ENCODE measurements at places on chromosomes 3 and 15.

DNA sequence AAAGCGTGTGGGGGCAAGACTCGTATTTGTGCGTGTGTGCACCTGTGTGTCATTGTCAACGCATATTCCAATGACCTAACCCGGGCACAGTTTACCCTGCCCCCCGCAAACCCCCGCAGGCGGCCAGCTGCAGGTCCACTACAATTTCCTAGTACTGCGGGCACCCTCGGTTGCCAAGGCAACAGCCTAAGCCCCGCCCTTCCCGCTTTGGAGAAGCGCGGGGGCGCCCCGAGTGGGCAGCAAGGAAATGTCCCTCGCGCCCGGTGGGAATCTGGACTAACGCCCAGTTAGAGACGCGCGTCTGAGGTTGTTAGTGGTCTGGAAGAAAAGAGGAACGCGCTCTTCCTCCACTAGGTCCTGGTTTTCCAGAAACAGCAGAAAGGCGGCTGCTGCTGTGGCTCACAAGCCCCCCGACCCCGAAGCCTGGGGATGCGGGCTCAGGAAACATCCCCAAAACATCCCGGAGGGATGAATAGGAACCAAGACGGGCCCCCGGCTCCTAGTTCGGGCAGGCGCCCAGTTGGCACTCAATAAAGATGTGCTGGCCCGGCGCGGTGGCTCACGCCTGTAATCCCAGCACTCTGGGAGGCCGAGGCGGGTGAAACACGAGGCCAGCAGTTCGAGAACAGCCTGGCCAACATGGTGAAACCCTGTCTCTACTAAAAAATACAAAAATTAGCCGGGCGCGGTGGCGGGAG, 1.1 kb downstream of the ABHD14A start:
- no peak for DNase-seq

DNA sequence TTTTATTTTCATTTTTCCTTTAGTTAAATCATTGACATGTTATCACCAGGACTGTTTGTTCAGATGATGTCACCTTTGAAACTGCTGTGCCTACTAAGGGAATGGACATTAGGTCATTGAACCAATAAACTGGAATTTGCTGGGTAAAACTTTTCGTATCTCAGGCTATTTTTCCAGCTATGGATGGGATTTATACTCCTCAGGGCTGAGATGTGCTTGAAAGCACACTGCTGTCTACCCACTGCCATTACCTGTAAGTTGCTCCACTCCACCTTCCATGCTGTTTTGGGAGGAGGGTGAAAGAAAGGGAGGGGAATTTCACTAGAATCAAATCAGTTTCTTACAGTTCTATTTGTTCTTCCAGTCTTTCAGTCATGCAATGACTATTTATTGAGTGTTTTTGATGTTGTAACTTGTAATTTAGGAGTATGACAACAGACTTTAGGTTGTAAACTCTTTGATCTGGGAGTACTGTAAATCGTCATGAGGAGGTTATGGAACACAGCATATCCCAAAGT, 11.3 kb downstream of the EHD4 start:
- no peak for DNase-seq

- no peak for DNase-seq
Observed at GRCh38 chr3:63193647-63194046, 84.5 kb upstream of the SYNPR start.

DNA sequence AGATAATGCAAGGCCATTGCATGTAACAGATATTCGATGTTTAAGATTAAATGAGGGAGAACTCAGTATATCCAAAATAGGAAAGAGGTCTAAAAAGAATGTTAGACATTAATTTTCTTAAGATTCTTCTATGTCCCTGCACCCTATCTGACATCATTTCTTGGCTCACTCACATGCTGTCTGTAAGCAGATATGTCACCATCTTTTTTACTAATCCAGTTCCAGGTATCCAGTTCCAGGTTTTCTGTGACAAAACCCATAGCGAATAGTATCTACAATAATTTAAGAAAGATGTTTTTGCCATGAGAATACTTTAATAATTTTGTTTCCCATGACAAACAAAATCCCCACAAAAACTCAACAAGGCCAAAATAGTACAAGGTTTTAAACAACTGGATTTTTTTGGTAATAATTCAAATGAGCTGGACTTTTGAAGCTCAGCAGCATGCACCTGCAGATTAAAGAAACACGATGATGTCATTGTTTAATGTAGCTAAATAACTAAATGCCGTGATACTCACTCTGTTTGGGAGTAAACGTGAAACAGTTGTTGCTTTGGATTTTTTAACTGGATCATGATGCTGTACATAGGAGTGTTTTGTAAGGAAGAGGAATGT, 867.6 kb downstream of the EPHA3 start:
- DNase-seq: no peak

GRCh38 chr15:68719672-68720071, 101.0 kb downstream of the ANP32A start:
- no peak for DNase-seq

DNA sequence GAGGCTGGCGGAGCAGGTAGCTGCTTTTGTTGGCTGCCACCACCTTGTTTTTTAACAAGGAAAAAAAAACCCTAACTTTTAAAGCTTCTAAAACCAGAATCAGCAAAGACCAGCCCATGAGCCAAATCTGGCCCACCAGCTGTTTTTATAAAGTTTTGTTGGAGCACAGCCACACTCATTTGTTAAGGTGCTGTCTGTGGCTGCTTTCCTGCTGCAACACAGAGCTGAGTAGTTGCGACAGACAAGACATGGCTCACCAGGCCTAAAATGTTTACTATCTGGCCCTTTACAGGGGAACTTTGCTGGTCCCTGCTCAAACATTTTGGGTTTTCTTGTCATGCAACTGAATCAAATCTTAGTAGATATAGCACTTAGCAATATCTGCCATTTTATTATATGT, 18.9 kb downstream of the EFCAB12 start:
- DNase-seq: no peak

GRCh38 chr3:94374439-94375161, 311.7 kb downstream of the NSUN3 start:
- no peak for DNase-seq

DNA sequence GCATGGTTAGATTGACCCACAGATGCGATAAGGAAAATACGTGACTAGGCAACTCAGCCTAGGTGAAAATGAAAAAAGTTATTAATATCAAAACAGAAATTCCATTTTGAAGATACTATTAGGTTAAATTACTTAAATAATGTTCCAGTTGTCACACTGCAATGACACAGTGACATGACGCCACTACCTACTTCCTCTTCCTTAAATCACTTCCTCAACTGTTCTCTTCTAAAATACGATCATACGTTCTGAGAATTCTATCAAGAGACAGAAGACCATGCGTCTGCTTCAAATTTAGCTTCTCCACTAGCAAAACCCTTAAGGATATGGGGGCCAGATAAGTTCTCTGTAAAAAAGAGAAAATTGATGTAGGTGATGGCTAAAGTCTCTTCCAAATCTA, 18.2 kb downstream of the CMTM6 start:
- no peak for DNase-seq

GRCh38 chr15:81569286-81570080, 195.5 kb upstream of the TMC3 start:
- no peak for DNase-seq

- no peak for DNase-seq
Observed at GRCh38 chr3:149383703-149384102, 6.3 kb upstream of the TM4SF1 start.

- DNase-seq: no peak
Observed at GRCh38 chr15:100167884-100168375, 173.8 kb downstream of the ADAMTS17 start.

- no peak for DNase-seq
Observed at GRCh38 chr3:2420919-2421318, 322.3 kb downstream of the CNTN4 start.

- no peak for DNase-seq
Observed at GRCh38 chr3:184574515-184575417, 13.2 kb downstream of the EPHB3 start.

GRCh38 chr3:11459186-11459824, 184.4 kb downstream of the VGLL4 start:
- no peak for DNase-seq

GRCh38 chr15:73935547-73935946, 9.3 kb downstream of the LOXL1 start:
- DNase-seq: no peak

DNA sequence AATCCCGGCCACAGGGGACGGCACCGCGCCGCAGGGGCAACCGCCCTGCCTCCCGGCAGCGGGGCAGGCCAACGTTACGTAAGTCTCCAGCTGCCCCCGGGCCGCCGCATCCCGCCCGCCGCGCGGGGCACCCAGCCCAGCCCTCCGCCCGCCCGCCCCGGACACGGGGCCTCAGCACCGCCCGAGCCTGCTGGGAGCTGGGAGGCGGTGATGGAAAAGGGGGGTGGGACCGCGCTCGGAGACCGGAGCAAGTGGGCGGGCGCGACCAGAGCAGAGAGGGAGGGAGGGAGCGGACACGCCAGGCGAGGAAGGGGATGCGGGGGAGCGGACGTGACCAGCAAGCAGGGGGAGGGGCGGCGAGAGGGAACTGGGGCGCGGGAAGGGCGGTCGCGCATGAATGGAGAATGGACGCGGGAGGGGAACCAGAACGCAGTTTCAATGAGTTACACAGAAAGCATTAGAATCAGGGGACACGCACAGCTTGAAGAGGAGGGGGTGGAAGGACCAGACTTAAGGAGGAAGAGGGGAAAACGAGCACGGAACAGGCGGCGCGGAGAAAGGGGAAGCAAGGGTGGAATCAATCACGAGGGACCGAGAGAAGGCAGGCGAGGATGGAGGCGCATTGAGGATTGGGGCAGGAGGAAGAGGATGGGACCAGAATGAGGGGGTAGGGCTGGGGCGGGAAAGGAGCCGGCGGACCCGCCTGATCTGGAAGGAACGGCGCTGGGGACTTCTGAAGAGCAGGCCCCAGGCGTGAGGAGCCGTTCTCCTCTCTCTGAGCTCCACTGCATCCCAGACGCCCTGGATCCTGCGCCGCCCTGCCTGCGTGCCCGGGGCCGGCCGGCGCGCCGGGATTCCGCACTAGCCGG, 559 bp downstream of the PKM start:
- DNase-seq: peak; percentile 83

- DNase-seq: no peak
Observed at GRCh38 chr15:29021857-29022256, 136.1 kb downstream of the APBA2 start.

- DNase-seq: peak; percentile 98
Observed at GRCh38 chr3:44439499-44440295, 37.8 kb downstream of the ZNF445 start.

- DNase-seq: no peak
Observed at GRCh38 chr15:68465861-68466560, 34.0 kb upstream of the ITGA11 start.

- DNase-seq: no peak
Observed at GRCh38 chr15:25391971-25392721, 46.7 kb downstream of the UBE3A start.

GRCh38 chr3:182252802-182253201, 540.5 kb upstream of the ATP11B start:
- DNase-seq: no peak

GRCh38 chr15:32690941-32691688, 26.7 kb upstream of the GREM1 start:
- DNase-seq: no peak

- DNase-seq: no peak
Observed at GRCh38 chr3:62261121-62261520, 112.2 kb downstream of the FEZF2 start.

- DNase-seq: no peak
Observed at GRCh38 chr3:128490915-128491690, 1.9 kb downstream of the GATA2 start.

DNA sequence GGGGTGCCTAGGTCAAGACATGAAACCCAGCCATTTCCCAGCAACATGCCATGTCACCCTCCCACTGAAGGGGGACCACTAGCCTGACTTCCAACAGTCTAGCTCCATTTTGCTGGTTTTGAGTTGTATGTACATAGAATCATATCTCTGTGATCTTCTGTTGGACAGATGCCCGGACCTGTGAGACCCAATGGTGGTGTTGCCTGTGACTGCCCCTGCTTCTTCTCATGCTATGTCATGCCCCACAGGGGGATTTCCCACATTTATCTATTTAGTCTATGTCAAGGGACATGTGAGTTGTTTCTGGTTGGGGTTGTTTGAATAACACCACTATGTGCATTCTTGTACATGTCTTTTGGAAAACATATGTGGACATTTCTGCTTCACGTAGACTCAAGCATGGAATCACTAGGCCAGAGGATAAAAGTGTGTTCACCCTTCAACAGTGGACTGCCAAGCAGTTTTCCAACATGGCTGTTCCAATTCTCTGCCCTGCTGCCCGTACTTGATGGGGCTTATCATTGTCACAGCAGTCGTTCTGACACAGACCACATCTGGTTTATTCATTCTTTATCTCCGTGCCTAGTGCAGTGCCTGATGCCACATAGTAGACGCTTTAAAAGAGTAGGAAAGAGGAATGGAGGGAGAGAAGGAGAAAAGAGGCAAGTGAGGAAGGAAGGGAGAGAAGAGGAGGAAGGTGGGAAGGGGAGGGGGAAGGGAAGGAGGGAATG, 114.4 kb downstream of the TPRA1 start:
- no peak for DNase-seq

- no peak for DNase-seq
Observed at GRCh38 chr15:78712797-78713515, 71.9 kb upstream of the CHRNB4 start.

DNA sequence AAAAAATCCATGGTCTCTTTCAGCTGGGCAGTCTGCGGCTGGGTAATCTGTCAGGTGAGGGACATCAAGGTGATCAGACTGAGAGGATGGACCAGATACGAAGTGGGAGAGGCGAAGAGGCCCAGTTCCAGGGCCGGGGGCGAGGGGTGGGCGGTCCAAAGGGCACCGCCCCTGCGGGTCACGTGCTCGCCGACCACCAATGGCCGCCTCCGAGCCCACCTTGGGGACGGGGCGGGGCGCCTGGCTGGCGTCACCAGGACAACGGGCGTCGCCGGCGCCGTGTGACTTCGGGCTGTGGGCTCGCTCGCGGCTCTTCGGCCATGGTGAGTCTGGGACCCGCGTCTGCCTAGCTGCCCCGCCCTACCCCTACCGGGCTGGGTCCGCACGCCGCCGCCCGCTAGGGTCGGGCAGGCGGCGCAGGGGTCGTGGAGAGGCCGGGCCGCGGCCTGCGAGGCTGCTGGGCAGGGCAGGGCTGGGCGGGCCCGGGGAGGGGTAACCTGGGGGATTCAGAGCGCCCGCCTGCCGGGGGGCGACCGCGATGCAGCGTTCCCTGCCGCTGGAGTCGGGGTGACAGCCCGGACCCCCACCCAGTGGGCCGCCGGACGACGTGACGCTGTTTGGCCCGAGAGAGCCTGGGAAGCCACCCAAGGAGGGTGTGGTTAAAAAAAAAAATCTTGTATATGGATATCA, at the start of gene FBXL2:
FBXL2 (plus strand) TSS at position 250 of the 690 bp plus-strand sequence; CDS start at position 321, 71 bp downstream.
- DNase-seq: no peak

DNA sequence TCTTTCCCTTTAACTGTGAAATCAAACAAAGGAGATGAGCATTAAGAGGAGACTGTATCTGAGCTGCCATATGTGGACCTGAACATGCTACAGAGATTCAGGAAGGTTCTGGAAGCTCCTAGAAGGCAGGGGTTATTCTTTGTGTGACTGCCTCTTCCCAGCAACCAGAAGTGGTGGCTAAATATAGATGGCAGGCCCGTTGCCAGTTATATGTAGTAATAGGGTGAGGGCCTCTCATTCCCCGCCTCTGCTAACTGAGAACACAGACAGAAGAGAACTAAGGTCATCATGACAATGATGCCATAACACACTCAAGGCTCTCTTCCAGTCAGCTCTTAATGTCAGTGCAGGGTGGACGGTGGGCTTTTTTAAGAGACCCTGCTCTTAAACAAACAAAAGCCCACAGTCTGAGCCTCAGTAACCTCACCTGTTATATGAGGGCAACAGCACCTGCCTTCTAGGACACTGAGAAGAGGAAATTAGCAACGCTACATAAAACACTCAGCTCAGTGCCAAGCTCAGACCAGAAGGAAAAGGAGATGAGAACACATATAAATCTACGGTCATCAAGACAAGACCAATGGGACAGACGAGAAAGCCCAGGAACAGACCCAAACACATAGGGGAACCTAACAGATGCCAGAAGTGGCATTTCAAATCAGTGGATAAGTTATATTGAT, 22.3 kb downstream of the CFAP92 start:
- no peak for DNase-seq

All from GDM1 (cell line).